Cerebellar cortex (tissue), 1 donor: ENCODE measurements at places on chromosomes 4 and X.

- DNase-seq: no peak
These were observed 16.3 kb downstream of the OFD1 start for GRCh38 chrX:13750812-13751211.

GRCh38 chr4:182018691-182019090 is 224.5 kb upstream of the TENM3 start:
- no peak for DNase-seq

- no peak for DNase-seq
These were observed 49.9 kb downstream of the FAM114A1 start for GRCh38 chr4:38917481-38918025.

GRCh38 chr4:56995525-56995924 is 16.8 kb downstream of the POLR2B start:
- DNase-seq: peak; percentile 94

DNA sequence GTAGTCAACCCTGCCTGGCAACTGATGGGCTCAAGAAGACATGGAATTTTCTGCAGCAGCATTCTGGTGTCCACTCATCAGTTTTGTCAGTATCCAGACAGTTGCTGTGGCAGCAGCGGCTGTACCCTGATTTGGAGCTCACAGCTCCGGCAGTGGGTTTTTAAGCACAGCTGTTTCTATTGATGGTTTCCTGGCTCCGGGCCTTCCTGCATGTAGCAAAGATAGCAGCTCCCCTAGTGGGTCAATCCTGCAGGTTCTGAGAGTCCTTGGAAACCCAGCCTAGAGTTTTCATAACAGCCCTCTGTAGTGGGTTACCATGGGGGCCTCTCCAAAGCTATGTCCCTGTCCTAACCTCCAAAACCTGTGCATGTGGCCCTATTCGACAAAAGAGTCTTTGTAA is 84.0 kb upstream of the ATP6AP2 start:
- no peak for DNase-seq

GRCh38 chr4:140581078-140581477 is 12.3 kb upstream of the UCP1 start:
- no peak for DNase-seq

DNA sequence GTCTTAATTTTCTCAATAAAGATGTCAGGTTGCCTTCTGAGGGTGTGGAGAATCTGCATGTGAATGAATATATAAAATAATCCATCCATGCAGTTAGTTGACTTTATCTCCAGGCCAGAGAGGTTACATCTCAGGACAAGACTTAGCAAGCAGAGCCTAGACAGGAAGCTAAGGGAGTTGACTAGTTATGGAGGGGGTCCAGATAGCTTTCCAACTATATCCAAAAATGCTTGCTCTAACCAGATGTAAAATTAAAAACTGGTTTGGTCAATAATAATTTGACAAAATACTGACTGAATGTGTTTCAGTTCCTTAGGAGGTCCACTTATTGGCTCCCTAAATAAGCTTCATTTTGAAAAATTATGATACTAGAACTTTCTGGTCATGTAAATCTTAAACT is 101.4 kb downstream of the PAPSS1 start:
- DNase-seq: no peak

GRCh38 chr4:83454686-83455085 is 937 bp downstream of the HELQ start:
- DNase-seq: peak; percentile 17

GRCh38 chrX:2691543-2692220 is 587 bp downstream of the CD99 start:
- no peak for DNase-seq
